Cerebellar nuclear complex (tissue), 1 donor: ENCODE measurements at places on chromosomes 2 and 18.

DNA sequence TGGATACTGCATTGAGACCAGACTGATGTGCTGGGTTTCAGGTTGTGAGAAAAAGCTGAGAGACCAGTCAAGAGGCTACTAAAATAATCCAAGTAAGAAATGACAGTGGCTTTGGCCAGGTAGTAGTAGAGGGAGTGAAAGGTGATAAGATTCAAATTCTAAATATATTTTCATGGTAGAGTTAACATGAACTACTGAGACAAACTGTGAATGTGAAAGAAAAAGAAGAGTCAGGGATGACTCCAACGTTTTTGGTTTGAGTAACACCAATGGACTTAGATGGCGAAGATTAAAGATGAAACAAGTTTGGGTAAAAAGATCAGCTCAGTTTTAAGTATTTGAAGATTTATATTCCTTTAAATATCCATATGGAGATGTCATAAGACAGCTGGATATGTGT lies 209.4 kb downstream of the ZEB2 start:
- DNase-seq: no peak

DNA sequence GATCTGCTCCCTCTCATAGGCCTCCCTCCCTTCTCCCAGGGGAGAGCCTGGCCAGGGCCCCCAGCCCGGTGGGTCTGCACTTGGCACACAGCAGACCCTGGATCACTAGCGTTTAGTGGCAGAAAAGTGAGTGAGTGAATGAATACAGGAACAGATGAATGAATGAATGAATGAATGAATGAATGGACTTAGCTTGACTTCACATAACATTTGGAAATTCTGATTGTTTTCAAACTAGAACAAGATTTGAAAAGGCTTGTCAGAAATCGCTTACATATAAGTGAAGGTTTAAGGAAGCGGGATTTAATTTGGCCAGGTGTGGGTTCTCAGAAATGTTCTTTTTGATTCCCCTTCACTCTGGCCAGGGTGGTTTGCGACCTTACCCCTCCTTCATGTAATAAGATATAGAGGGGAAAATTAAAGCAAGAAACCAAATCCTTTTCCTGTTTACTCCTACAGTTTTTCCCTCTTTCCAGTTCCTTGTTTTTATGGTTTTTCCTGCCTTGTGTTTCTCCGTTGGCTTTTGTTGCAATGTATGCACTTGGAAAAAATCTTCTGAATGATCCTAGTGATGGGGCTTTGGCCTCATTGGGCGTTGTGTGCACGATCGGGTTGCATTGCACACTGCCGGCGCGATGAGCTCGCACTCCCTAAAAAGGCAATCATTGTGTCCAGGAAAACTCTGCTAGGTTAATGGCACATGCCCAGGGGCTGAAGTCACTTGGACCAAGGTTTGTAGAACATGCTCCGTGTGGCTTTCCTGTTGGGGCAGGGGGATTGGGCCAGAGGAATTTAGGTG lies 16.4 kb downstream of the LRRFIP1 start:
- DNase-seq: no peak

- DNase-seq: no peak
Observed at GRCh38 chr2:45469314-45470099, 141.6 kb downstream of the SRBD1 start.

DNA sequence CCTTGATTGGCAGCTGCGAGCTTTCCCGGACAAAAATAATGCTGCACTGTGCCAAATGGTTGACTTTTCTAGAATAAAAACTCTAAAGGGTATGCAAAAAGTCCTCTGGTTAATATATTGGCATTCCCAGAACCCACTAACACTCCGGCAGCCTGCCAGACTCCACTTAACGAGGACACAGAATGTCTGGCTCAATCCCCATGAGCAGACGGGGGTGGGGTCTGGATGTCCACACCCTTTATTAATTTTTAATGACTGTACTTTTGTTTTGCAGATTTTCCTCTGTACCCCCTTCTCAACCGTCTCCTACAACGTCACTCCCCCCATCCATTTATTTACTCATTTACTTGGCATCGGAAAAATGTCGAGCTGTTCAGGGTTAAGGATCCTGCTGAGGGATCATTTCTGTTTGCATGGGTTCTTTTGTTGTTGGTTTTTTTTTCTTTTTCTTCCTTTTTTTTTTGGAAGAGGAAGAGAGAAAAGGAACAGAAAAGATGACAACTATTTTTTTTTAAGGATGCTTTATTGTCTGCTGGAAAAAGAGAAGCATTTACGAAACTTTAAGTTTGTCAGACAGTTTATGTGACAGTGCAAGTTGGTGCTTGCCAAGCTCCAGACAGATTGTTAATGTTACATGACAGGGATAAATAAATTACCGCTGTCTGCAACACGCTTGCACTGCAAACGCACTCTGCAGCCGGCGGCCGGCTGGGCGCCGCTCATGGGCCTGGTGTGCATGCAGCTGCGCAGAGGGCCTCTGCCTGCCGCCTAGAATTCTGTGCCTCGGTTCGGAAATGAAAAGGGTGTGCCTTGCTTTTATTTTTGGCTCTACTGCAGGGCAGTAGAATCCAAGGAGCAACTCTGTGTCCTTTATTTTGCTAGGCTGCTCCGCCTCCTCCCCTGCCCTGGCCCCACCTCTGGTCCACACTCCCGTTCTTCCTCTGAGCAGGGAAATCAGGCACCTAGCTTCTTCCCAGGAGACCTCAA lies 3.6 kb downstream of the LDLRAD4 start:
- no peak for DNase-seq

DNA sequence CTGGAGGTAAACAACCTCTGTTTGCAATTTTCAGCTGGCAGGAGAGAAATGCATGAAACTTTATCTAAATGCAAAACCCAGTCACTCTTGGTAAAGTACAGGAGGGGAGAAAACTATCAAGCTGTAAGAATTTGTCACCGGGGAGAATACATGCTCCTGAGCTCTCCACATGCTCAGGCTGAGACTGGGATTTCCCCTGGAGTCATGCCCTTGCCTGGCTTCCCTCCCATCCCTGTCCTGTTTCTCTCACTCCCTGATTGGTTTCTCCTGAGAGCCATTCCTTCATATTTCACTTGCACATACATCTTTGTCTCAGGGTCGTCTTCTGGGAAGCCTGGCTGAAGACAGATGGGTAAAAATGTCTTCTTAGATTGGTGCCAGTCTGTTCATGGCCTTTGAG lies 52.9 kb upstream of the SPATS2L start:
- DNase-seq: no peak

DNA sequence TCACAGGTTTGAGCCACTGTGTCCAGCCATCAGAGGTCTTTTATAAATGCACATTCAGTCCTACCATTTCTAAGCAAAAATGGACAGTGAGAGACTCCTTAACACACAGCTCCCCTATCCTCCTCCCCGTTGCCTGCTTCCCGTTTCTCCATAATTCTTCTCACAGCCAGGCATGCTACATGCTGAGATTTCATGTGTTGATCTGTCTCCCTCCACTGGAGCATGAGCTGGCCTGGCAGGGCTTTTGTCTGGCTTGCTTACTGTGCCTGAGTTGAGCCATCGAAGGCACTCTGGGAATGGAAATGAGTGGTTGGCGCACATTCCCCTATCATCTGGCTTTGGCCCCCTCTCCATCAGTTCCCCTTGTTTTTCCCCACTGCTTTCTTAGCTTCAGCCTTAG lies 413.5 kb downstream of the PTPRM start:
- DNase-seq: no peak

GRCh38 chr2:1550658-1551316 lies 137.5 kb downstream of the TPO start:
- no peak for DNase-seq

DNA sequence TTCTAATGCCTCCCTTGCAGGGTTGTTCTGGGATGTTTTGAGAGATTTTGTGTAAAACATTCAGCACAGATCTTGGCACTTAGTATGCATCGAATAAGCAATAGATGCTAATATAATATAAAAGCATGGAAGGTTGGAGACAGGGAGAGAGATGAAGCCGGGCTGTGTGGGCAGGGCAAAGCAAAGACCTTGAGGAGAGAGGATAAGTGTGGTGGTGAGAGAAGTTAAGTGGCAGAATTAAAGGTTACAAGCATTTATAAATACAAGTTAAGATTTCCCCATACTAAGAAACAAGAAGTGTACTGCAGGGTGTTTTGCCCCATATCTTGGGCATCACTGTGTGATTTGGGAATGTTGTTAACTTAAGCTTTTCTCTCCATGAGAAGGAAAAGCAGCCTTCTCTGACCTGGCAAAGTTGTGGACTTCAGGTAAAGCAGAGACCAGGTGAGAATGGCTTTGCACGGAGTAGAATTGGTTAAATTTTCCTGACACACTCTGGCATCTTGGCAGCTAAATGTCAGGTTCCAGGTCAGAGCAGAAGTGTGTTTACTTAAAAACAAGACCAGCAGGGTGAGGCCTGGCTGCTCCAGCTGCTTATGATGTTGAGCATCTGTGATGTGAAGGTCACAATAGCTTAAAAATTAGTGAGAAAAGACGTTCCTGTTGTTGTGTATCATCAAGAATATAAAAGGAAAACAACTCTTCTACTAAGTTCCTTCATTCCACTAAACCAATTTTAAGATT lies 288.5 kb upstream of the HNMT start:
- no peak for DNase-seq

- DNase-seq: no peak
Observed at GRCh38 chr2:241773511-241774418, 2.9 kb upstream of the GAL3ST2 start.

DNA sequence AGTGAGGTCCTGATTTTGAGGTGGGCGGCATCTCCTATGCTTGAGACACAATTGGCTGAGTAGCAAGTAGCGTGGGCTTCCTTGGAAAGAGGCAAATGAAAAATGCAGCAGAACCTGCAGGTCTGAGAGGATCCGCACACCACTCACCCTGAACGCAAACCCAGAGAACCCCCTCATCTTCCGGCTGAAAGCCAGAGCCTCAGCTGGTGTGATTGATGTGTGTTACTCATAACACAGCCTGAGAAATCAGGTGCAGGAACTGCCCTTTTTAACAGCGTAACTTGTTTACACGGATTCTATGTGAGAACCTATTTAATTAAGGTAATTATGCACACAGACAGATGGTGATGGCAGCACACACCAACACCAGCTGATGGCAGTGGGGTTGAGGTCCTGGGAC lies 123.4 kb downstream of the MRO start:
- DNase-seq: no peak

DNA sequence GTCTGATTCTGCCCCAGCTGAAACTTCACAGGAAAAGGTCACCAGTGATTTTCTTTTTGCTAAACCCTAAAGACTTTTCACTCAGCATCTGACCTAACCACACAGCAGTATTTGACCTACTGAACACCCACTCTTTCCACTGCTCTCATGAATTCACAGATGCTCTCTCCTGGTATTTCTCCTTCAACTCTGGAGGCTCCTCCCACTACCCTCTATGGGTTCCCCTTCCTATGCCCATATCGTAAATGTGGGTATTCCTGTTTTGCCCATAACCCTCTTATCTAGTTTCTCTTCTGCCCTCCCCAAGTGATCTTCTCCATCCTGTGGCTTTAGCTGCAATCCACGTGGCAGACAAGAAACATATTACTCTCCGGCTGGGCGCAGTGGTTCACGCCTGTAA lies 7.6 kb downstream of the PLEKHM3 start:
- DNase-seq: no peak

DNA sequence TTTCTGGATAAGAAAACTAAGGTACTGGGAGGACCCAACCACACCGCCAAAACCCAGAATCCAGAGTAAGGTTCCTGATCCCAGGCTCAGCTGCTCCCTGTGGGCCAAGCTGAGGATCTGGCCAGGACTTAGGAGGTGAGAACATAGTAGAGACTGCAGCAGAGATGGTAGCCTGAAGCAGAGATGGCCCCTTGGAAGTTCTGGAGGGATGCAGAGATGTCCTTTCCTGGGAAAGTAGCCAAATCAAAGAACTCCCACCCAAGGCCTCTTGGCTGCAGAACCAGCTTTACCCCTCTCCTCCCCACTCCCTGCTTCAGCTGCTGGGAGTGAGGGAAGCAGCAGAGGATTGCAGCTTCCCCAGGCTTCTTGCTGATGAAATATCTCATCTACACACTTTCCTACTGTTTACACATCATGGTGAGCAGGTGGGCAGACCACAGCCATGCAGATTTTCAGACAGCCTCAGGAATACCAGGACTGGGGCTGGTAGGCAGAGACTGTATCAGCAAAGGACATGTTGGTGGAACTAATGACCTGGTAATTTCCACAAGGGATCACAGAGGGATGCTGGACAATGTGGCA lies 32.7 kb downstream of the TMEM17 start:
- no peak for DNase-seq
